ENCODE measurements at places on chromosomes 6 and 20.

- peak; percentile 86 for DNase-seq
Observed at GRCh38 chr6:115270953-115271352, 789.7 kb downstream of the FRK start.

DNA sequence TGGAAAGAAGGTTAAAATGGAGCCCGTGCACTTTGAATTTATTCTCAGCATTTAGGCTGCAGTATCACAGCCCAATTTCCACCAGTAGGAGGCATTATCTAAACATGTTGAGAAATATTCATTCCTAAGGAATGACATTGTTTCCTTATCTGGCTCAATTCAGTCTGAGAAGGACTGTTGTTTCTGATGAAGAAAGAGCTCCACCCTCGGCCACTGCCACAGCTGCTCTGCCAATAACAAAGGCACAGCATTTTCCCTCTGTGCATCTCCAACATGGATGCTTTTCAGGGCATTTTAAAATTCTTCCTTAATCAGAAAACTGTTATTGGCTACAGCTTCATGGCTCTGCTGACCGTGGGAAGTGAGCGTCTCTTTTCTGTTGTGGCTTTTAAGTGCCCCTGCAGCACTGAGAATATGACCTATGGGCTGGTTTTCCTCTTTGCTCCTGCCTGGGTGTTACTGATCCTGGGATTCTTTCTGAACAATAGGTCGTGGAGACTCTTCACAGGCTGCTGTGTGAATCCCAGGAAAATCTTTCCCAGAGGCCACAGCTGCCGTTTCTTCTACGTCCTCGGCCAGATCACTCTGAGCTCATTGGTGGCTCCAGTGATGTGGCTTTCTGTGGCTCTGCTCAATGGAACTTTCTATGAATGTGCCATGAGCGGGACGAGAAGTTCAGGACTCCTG is at the start of gene CALHM5:
TSS of gene CALHM5 (plus strand) at position 216 of the 687 bp plus-strand sequence. CDS start at position 274, 58 bp downstream.
- no peak for DNase-seq

GRCh38 chr6:145838305-145838704 is 23.7 kb upstream of the FBXO30 start:
- DNase-seq, result no peak

DNA sequence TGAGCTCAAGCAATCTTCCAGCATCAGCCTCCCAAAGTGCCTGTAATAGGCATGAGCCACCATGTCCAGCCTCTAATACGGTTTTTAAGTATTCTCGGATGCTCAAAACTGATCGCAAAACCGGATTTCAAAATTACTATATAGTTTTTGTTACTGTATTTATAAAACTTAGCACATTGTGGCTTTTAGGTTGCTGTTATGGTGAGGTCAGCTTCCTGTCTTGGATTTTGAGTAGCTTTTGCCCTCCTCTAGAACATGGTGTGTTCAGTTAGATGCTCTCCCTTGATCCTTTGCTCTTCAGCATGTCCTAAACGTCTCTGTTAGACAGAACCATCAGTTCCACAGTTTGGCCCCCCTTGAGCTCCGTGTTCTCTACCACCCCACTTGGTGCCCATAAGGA is 96.2 kb downstream of the RPP40 start:
- DNase-seq, result no peak
